Stimulated activated CD8-positive, alpha-beta memory T cell treated with anti-CD3 and anti-CD28 coated beads, Interleukin-2, amount 100 ng/mL, for 48 hours (primary cell): ENCODE measurements at places on chromosomes 2 and 18.

- no peak for DNase-seq
Observed at GRCh38 chr18:48751727-48752468, 198.9 kb downstream of the SMAD7 start.

- no peak for DNase-seq
Observed at GRCh38 chr2:171566753-171567152, 44.5 kb downstream of the CYBRD1 start.

DNA sequence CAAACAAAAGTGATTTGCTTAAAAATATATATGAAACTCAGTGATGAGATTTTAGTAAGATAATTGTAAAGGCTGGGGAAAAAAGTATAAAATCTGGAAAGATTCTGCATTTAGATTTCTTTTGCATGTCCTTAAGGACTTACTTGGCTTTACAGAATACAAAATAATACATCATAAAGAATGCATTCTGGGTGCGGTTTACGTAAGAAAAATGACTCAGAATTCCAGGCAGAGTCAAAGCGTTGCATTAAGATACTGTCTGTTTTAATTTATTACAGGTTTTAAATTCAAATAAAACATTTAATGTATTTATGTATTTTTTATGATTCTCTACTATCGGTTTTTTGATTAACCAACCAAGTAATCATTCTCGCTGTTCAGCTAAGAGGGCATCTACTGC, 178.0 kb downstream of the SH3BP4 start:
- no peak for DNase-seq

GRCh38 chr2:39686456-39686855, 20.7 kb downstream of the TMEM178A start:
- no peak for DNase-seq

GRCh38 chr2:179612108-179612507, 249.3 kb downstream of the ZNF385B start:
- no peak for DNase-seq

DNA sequence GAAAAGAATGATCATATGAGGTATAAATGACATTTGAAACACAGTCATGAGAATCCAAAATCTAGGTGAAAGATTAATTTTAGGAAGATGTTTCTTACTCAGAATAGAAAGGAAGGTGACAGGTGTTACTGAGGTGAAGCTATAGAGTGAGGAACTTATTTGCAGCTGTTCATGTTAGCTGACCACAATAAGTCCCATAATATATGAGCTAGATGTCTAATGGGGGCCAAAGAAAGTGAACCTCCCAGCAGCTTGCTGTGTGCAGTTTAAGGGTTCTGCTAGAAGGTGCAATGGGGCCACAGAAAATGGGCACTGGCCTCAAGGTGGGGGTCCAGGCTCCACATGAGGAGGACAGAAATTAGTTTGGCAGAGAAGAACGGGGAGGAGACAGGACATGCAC, 1374.9 kb upstream of the CRIM1 start:
- DNase-seq = no peak

- DNase-seq = no peak
Observed at GRCh38 chr2:611519-611918, 65.7 kb downstream of the TMEM18 start.

DNA sequence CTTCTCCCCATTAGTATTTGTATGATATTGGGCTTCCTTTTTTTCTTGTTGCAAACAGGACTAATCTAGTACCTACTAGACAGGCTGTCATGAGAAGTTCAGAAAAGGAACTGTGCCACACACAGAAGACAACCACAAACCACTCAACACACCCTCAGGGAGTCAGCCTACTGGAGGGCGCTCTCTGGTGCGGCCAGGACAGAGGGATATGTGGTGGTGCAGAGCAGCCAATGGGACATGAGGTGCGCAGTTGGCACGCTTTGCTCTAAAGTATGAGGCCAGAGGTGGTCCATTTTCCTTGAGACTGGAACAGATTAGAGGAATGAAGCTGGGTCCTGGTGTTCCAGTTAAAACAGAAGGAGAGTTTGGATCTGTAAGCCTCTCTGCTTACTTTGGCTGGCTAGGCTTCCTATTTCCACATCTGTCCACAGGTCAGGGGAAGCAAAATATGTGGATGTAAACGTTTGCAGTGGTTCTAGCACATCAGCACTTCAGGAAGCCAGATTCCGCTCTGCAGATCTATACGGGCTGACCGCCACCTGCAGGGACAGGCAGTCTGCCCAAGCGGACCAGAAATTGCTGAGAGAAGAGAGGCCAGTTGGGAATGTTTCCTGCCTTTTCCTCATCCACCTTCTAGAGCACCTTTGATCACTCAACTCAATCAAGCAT, 114.1 kb downstream of the GFPT1 start:
- DNase-seq = no peak

- no peak for DNase-seq
Observed at GRCh38 chr2:30371028-30371689, 75.9 kb upstream of the LCLAT1 start.

DNA sequence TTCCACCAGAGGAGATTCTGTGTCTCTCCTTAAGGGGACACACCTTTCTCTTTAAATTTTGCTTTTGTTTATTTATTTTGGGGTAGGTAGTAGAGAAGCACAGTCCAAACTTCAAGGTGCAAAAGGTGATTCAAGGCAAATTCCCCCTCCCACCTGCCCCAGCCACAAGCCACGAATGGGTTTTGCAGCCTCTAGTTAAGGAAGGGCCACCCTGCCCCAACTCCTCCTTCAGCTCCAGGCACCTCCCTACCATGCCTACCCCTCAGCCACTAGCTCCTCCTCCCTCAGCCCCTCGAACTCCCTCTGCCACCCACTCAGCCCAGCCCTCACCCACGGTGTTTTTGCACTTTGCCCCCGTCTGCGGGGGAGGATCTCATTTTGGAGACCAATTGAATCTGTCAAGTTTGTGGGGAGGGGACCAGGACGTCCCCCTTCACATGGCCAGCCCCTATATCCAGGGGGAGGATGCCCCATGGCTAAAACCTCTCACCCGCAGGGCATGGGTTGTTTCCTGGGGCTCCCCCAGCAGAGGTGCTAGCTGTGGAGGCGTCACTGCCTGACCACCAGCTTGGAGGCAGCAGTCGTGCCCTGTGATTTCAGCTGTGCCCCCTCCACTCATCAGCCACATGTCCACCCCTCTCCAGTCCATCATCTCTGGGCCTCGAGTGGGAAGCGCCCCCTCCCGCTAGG, 4.5 kb downstream of the HAAO start:
- DNase-seq = no peak

GRCh38 chr2:75560022-75560767, 544 bp downstream of the EVA1A start:
- DNase-seq = no peak

DNA sequence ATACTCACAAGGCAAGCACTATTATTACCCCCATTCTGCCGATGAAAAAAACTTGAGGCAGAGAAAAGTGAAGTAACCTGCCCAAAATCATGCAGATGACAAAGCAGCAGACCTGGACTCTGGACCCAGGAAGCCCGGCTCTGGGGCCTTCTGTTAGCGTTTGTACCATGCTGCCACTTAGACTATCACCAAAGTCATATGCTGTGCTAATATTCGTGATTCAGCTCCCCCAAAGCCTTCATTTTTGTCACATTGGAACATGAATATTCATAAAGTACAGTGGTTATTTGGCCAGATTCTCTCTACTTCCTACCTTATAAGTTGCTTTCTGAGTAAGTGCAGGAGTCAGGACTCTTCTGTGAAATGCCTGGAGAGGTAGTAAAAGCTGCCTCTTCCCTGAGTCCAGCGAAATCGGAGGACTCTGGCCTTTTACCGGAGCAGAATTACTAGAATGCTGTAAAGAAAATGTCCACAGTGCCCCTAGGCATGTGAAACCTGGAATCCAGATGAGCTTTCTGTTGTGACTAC, 86.7 kb downstream of the FTCDNL1 start:
- DNase-seq = no peak

DNA sequence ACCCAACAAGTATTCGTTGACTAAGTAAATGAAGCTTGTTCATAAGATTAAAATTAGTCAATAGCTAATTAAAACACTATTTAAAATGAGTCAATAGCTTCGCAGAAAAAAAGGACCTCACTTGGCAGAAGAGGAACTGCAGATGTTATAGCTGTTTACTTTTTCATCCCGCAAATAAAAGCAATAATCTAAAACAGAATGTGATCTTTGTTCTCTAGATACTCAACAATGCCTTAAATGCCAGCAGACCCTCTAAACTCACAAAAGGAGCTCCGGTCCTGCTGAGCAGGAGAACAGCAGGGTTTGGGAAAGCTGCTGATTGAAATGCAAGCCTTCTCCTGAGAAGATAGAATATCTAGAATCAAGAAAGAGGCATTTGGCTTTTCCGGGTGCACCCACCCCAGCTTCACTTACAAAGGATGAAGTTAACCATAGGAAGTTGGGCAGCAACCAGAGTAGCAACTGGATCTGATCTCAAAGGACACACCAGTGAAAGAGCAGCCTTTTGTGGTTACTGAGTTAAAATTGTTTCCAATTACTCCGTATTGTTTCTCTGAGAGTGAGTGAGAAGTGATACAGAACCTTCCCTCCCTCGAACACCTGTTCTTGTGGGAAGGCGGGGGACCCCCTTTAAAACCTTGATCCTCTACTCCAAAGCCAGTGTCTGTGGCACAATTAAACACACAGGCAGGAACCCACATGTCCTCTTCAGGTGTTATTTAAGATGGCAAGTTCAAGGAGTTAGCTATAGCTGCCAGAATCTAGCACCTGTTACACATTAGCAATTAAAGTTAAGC, 6.8 kb downstream of the CCBE1 start:
- no peak for DNase-seq

DNA sequence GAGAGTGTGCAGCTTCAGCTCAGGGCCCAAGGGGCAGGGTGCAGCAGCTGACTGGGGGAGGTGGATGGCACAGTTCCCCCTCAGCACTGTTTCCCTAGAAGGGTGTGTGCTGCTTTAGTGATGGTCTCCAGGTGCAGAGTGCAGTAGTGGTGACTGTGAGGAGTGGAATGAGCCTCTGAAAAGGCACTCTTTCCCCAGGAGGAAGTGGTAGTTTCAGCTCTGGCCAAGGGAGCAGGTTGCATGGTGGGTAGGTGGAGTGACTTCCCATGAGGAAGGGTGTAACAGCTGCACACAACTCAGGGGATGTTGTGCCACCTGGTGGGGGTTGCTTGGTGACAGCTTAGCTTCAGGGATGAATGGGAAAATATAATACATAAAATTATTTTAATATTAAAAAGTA, 251.5 kb upstream of the NXPH2 start:
- no peak for DNase-seq

DNA sequence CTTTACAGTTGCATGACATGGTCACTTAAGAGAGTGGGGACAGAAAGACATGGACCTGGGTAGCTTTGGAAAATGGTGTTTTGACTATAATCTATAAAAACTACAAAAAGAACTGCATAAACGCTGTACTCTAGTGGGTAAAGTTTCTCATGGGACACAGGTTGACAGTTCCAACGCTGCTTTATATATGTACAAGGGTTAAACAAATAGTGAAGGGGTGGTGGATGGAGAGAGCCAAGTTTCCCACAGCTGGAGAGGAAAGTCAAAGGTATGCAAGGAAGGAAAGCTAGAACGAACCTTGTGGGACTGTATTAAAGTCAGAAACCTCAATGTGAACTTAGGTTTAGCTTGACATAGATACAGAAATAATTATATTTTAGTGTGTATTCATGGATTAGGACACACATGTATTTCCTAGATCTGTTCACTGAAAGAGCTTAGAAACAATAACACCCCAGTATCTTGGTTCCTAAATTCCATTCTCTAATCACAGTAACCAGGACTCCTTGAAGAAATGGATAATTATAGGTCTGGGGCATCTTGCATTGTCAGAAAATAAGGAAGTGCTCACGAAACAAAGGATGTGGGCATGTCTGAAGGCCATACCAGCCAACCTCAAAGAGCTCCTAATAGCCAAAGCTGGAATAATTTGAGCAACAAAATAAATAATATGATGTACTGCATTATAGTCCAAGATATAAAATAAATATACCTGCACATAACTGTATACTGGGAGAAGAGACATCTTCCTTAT, 28.8 kb downstream of the TANC1 start:
- no peak for DNase-seq

DNA sequence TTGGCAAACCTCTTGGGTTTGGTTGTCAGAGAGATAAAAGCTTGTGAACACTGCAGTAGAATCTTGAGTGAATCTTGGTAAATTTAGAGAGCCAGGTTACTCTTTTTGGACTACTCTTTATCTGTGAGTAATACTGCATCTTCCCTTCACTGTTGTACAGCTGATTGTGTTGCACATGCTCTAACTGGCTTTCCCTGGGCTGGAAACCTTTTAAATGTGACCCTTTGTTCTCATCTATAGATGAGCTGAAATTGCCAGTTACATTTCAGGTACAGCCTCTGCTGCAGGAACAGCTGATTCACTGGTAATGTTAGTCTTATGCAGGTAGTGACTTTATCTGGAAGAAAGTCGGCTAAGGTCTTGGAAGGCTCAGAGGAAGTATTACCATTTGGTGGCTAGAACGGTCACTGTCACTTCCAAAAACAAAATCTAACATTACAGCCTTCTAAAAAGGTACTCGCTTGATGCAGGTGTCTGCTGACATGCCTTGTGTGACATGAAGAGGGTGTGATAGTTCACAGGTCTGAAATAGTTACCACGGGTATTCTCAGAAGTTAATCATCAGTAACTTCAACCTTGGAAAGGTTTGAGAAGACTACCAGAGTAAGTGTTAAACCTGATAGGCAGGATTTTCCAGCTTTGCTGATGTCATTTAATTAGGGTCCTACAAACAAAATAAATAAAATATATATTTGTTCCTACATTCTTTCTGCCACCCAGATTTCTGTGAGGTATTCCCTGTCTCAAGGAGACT, 851.1 kb downstream of the SLC4A3 start:
- no peak for DNase-seq

GRCh38 chr2:157355618-157356017, 30.0 kb upstream of the ERMN start:
- no peak for DNase-seq

- no peak for DNase-seq
Observed at GRCh38 chr2:80527119-80527518, 222.6 kb upstream of the LRRTM1 start.

DNA sequence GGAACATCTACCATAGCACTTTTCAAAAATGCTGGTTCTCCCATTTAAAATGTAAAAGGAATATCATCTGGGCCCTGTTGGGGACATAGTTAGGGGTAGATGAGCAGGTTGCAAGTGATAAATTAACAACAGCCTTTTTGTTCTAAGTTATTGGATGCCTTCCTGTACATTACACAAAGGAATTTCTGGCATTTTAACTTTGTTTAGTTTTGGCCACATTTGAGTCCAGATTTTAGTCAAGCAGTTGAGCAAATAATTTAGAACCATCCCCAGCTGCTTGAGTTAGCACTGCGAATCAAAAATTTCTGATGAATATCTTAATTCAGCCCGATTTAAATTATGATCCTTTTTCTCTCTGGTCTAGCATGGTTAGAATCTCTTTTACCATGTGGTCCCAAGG, 124.4 kb downstream of the TTC27 start:
- DNase-seq = no peak

DNA sequence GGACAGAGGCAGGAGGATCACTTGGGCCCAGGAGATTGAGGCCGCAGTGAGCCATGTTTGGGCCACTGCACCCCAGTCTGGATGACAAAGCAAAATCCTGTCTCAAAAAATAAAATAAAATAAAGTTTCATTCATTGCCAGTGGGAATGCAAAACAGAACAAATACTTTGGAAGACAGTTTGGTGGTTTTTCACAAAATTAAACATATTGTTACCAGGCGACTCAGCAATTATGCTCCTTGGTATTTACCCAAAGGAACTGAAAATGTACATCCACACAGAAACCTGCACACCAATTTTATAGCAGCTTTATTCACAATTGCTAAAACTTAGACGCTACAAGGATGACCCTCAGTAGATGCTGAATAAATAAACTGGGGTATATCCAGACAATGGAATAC, 35.8 kb downstream of the FOSL2 start:
- no peak for DNase-seq
